SJSA1 (cell line): ENCODE measurements at places on chromosomes 7 and 10.

DNA sequence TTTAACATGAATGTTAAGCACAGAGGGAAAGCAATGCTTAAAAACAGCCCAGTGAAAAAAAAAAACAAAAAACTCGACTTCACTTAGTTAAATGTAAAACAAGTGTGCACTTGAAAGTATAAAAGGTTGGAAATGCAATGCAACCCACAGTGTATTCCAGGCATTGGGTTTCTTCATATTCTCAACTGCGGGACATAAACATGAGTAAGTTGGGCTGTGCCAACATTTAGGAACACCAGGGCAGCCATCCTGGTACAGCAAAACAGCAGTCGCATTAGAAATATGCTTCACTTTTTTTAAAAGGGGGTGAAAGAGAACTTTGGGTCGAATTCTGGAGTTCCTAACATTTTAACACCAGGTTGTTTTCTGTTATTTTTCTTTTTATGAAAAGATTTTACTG, 937 bp downstream of the STEAP1 start:
- DNase-seq, result no peak

DNA sequence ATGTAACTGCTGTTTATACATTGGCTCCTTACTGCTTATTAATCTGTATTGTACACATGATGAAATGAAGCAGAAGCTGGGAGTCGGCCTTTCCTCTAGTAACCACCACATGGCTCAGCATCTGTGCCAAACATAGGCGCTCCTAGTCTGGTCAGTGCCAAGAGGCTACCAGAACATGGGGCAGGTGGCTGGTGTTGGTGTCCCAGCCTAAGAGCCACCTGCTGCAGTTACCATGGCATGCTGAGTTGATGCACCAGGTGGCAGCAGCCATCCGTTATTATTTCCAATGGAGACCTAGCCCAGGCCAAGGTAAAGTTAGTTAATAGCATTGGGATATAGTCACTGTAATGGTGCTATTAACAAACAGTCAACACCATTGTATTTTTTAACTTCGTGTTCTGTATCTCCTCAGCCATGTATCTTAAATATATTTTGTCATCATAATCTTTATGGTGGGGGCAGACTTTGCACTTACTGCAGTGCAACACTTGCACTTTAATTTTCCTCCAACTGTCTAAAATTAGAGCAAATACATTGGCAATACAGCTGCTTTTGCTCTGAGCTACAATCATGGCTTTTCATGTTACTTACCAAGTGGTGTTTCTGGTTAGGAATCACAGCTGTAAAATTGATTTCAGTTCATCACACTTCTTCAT, 33.1 kb downstream of the HBP1 start:
- no peak for DNase-seq

- DNase-seq, result no peak
These were observed 392.9 kb downstream of the SUGCT start for GRCh38 chr7:40527723-40528122.

DNA sequence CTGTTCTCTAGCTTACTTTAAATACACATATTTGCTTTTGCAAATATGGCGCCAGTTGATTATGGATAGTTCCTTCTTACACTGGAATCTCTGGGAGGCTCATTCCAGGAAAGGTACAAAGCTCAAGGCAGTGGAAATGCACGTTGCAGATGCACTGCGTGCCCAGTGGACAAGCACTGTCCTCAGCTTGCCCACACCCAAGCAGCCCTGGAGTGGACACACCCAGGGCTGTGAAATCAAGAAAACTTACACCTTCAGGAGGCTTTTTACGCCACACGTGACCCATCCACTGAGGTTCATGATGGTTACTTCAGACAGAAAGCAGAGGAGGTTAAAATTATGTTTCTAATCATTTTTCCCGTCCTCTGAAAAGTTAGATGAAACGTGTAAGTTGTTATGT, 248.5 kb downstream of the VTI1A start:
- no peak for DNase-seq

DNA sequence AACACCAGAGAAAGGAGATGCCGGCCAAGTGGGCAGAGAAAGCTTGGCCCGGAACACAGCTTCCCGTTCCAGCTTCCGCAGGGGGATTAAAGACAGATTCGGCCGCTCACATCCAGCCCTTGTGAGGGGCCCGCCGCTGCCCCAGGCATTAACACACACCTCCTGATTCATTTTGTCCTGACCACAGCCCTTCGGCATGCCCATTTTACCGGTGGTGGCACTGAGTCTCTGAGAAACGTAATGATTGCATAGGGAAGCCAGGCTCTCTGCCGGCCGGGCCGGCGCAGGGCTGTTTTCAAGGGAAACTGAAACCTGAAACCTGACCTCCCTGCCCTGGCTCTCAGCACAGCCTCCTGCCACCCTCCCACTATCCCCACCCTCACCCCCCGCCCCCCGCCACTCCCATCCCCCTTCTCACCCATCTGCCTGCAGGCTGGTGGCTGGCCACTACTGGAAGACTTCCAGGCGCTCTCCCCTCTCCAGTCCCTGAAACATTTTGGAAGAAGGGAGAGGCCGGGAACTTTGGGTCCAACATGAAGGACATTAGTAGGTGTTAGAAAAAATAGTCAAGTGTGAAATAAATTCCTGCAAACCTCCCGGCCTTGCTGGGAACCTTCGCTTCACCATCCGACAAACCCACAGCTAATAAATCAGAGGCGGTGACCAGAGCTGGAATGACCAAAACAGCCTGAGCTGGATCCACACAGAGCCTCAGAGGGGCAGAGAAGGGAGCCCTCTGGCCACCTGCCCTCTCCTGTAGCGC, 83.5 kb upstream of the CUX1 start:
- no peak for DNase-seq

GRCh38 chr7:13850185-13850752, 139.2 kb downstream of the ETV1 start:
- peak; percentile 64 for DNase-seq

GRCh38 chr10:78314651-78315050, 281.0 kb downstream of the RPS24 start:
- no peak for DNase-seq

DNA sequence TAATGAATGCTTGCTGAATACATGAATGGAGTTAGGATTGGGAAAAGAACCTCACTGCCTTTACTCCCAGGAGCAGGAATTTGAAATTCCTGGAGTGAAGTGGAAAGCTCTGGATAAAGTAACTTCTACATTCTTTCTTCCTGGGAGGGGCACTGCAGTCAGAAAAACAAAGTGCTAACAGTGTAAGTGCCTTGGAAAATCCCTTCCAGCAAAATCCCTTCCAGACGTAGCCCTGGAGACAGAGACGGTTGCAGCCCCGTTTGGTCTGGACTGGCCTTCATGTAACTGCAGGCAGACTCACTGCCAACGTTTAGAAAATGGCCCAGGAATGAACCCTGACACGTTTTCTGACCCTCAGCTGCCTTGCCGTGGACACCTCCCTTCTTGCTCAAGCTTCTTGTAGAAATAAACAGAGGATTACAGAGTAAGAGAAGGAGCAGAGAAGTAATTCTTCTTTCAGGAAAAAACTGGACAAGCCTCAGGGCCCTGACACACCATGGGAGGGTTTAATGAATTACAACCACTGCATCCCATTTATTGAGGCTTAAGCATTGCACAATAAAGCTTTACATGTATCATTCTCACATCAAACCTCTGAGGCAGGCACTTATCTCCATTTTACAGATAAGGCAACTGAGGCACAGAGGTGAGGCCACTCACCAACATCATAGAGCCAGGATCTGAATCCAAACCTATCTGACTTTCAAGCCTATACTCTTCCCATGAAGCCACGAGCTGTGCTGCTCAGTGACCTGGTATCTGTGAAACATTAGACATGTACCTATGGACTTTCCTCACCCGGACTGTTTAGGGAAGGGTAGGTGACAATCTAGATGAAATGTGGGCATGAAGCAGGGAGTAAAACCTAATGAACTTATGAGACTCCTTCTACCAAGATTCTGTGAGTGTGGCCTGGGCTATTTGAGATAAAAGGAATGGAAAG, 7.8 kb downstream of the ITPRIP start:
- peak; percentile 86 for DNase-seq

DNA sequence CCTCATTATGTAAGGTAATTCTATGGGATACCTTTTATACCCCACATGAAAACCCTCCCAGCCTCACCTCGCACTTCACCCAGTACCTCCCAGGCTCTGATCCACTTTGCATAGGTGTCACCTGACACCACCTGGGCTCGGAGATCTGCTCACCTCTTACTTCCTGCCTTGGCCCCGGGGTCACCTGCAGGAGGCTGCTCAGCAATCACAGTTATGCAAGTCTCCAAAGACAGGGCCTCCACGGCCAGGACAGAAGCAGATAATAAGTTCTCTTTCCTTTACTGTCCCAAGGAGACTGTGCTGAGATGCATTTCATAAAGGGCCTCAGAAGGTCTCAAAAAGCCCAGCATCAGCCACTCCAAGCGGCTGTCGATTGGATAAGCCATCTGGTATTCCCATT, 112.4 kb upstream of the PPP2R2D start:
- DNase-seq, result no peak

DNA sequence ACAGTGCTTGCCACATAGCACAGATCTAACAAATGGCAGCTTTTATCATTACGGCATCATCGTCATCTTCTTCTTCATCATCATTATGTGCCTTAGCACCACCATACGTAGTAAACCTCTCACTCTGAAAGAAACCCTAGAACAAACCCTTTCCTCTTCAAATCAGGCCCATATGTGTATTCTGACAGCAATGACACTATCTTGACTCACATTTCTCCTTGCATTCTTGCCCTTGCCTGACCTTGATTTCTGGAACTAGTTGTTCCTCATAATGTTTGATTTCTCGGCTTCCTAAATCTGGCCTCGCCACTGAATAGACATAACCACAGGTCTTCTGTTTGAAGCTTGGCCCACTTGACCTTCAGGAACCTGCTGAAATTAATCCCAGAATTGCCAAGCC, 115.3 kb downstream of the DGKI start:
- no peak for DNase-seq

- no peak for DNase-seq
These were observed 61.7 kb downstream of the C10orf105 start for GRCh38 chr10:71657604-71658466.

DNA sequence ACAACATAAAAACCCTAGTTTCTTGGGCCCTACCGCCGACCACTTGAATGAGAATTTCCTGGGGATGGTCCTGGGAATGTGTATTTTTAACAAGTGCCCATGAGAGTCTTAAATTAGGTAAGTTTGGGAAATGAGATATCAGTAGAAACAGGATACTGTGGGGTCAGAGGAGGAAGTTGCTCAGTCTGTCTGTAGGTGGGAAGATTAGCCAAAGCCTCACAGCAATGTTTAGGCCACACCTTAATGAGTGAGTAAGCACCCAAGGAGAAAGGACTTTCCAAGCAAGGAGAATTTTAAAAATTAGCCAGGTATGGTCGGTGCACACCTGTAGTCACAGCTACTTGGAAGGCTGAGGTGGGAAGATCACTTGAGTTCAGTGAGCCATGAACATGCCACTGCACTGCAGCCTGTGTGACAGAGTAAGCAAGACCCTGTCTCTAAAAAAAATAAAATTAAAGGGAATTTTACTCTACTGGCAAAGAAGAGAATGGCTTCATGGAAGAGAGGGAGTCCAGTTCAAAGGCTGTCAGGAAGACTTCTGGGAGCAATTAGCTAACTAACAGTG, 31.9 kb downstream of the PAPSS2 start:
- no peak for DNase-seq

GRCh38 chr7:131537571-131537978, 18.9 kb downstream of the PODXL start:
- DNase-seq, result peak; percentile 81

DNA sequence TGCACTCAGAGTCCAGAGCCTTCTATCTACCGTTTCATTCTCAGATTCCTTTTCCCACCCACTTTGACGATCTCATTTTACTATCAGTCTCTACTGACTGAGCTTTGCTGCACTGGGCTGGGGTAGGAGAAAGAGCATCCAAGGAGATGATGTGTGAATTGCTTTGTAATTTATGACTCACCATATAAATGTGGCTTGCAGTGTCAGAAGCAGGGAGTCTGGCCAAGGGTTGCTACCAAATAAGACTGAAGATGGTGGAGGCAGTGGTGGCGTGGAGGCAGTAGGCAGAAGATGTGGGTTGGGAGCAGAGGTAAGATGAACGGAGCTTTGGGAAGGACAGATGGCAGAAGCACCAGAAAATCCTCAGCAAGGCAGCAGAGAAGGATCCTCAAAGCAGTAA, 73.3 kb upstream of the AGK start:
- DNase-seq, result no peak

GRCh38 chr10:117502421-117503243, 39.9 kb upstream of the EMX2 start:
- DNase-seq, result no peak

DNA sequence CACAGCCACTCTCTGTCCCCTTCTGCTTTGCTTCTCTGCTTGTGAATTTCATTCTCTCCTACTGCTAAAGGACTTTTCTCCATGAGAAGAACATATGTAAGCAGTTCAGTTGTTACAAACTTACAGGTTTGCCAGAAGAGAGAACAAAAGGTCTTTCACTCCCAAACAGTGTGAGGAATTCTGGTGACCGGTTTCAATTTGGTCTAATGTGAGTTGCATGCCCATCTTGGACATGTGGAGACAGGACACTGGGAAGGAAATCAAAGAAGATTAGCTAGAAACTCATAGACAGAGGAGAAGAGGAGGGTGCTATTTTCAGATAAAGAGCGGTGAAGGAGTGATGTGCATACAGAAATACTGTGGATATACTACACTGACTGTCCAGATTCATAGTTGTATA, 209.5 kb upstream of the INHBA start:
- no peak for DNase-seq

- DNase-seq, result peak; percentile 61
These were observed 76.0 kb upstream of the C1QL3 start for GRCh38 chr10:16597656-16598055.

DNA sequence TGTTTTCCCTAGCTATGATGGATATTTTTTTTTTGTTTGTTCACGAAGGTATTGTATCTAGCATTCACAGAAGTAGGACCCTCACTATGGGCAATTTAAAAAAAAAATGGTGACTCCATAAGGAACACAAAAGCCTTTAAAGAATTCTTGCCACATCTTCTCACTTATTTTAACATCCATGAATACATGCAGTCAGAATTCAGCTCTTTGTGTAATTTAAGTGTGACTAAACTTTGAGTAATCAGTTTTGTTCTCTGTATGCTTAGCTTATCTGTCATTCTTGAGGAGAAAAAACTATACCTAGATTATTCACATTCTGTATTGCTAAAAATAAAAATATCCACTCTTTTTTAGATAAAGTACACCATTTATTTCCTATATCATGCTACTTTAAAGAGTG, 313.2 kb upstream of the KCND2 start:
- DNase-seq, result no peak
